ENCODE measurements at places on chromosomes 5 and 9. TPM values are rescaled to one million over a fixed set of nuclear protein-coding genes. Genes with fewer than 3 reads are reported as not detected.

GRCh38 chr5:175691761-175692160, 33.9 kb downstream of the HRH2 start:
- no peak for ATAC-seq

The MEGF10 gene
- 4.9 TPM for total RNA-seq

DNA sequence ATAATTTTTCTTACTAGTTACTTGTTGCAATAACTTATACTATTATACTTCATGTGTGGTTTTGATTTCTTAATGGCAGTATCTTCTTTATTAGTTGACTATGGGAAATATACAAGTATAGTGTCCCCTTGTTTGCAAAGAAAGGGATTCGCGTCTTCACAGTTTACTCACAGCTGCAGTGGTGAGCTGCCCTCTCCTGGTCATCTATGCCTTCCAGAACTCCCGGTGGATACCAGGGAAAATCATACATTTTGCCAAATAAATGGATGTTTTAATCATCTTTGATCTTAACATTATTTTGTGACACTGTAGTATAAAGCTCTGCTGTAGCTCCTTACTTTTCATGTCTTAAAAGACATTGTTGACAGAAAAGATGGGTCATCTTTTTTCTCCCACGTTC, 142.0 kb downstream of the ZCCHC7 start:
- peak; percentile 29 for ATAC-seq

- no peak for ATAC-seq
Measured at GRCh38 chr9:127219520-127219919, 45.1 kb upstream of the GARNL3 start.

DNA sequence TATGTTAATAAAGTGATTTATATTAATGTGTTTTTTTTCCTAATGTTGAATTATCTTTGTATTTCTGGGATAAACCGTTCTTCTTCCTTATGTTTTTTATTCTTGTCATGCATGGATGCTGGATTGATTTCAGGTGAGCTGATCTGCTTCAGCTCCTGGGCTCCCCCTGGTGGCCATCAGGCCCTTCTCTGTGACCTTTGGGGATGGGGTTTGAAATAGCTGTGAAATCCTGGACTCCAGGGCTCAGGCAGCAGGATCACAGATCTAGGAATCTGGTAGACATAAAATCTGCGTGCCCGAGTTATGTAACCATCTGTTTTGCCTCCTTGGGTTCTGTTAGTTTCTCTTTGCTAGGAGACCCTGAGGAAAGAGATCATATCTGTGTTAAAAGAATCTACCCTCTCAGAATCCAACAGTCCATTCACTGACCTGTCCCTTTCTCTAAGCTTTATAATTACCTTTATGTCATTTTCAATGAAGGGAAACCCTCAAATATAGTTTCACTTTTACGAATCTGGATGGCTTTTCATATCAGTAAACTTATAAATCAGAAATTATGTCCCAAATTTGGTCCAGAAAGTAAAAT, 12.2 kb upstream of the OR13J1 start:
- peak; percentile 84 for ATAC-seq

The LPAR1 gene
- 0.71 TPM for total RNA-seq

DNA sequence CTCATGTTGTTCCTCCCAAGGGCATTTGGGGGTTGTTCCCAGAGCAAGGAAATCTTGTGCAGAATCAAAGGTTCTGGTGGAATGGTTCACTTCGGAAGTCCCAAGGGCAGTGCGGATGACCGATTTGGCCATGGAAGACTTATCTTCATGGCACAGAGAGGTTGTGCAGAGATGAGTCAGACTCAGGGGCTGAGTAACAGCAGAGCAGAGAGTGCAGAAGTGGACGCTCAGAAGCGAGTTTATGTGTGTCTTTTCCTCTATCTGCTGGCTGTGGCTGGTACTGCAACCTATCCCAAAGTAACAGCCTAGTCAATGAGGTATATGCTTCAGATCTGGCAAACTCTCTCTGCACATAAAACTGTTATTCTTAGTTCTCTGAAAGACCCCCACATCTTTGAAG, 118.1 kb downstream of the DPYSL3 start:
- ATAC-seq: peak; percentile 82

The MELK gene
- total RNA-seq: 0.92 TPM

Data from motor neuron (in vitro differentiated cells).